ENCODE measurements at places on chromosomes 2 and 18.

- DNase-seq: no peak
Measured at GRCh38 chr18:52537261-52537660, 197.3 kb downstream of the DCC start.

DNA sequence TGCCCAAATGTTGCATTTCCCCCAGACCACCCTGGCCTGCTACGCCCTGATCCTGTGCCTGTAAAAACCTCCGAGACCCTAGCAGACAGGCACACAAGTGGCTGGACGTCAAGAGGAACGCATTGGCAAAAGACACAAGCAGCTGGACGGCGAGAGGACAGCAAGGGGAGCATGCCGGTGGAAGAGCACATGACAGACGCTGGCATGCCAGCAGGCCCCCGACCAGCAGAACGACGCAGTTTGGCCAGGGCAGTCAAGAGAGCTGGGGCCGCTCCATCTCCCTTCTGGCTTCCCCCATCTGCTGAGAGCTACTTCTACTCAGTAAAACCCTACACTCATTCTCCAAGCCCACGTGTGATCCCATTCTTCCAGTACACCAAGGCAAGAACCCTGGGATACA is 42.1 kb downstream of the SAP130 start:
- DNase-seq: no peak

GRCh38 chr2:208983486-208983885 is 440.4 kb upstream of the MAP2 start:
- DNase-seq: no peak

DNA sequence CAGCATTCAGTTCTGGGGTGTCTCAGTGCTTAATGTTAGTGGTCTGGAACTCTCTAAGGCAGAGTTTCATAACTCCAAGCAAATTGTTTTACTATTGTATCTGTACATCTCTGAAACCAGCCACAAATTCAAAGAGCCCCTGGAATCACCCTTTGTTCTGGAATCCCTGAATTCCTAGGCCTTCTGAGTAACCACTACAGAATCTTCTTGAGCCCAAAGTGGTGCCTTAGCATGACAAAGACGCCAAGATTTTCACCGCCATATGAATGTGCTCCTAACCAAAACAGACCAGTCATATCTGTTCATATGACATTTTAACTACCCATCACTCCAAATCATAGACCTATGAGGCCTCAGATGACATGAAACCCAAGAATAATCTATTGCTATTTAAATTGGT is 668.1 kb downstream of the EPHA4 start:
- no peak for DNase-seq

- peak; percentile 21 for DNase-seq
Measured at GRCh38 chr2:53913721-53914120, 54.0 kb upstream of the GPR75 start.

GRCh38 chr2:41791523-41791922 is 256.3 kb upstream of the PKDCC start:
- peak; percentile 24 for DNase-seq

DNA sequence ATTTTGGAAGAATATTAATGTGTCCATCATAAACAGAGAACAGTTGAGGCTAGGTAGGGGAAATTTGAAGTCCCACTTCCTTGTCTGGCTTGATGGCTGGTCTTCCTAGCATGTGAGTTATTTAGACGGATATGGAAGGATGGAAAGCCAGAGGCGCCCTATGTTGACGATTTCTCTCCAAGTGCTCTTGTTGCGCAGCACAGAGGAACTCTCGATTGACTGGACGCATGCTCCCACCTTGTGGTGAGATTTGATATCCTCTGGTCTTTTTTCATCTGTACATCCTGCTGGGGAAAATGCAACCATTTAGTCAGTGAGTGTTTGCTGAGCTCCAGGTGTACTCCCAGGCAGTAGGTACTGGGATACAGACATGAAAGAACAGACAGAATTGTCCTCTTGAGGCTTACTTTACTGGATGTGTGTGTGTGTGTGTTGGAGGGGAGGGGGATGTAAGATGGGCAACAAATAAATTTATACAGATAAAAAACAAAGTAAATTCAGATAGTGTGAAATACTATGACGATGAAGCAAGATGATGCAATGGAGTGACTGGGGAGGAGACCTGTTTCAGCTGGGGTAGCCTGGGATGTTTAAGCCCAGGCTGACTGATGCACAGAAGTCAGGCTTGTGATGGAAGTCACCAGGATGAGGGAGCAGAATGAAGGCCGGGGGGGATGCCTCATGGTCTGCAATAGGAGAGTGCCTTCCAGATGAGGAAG is 137.2 kb downstream of the TRIM43 start:
- peak; percentile 81 for DNase-seq

GRCh38 chr2:235570256-235570655 is 76.4 kb downstream of the AGAP1 start:
- peak; percentile 69 for DNase-seq

DNA sequence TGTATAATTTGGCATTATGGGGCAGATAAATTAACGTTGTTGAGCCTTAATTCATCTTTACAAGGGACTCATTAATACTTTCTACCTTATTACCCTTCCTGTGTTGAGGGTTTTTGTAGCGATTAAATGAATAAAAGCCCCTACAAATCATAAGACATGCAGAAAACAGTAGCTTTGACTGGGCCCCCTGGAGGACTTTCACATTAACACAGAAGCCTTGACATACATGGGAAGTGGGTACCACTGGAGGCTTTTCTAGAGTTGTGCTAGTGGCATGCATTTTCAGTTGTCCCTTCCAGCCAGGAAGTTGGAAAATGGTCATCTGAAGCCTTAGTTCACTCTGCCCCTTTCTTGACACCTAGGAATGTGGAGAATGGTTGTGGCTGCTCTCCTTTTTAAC is 30.2 kb downstream of the MTA3 start:
- no peak for DNase-seq

DNA sequence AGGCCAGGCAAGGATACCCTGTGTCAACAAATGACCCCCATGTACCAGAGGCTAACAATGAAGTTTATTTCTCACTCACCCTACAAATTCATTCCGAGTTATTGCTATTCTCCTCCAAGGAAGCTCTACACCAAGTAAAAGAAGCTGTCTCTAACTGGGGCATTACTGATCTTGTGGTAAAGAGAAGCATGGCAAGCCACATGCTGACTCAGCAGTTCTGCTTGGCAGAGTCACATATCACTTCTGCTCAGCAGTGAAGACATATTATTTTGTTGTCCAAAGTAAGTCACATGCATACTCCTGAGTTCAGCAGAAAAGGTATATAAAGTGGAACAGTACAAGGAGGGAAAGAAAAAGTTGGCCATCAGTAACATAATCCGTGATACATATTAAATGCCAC is 315.8 kb downstream of the GULP1 start:
- DNase-seq: no peak
